Activated gamma-delta T cell (primary cell): ENCODE measurements at places on chromosomes 12 and 14.
A peak's percentile ranks its signal among the peaks of the same experiment; 100 is the strongest.

GRCh38 chr12:108595711-108596647 lies 1.9 kb downstream of the TMEM119 start:
- DNase-seq, result no peak

- DNase-seq, result no peak
Observed at GRCh38 chr12:127260531-127260930, 1006.4 kb upstream of the TMEM132C start.

DNA sequence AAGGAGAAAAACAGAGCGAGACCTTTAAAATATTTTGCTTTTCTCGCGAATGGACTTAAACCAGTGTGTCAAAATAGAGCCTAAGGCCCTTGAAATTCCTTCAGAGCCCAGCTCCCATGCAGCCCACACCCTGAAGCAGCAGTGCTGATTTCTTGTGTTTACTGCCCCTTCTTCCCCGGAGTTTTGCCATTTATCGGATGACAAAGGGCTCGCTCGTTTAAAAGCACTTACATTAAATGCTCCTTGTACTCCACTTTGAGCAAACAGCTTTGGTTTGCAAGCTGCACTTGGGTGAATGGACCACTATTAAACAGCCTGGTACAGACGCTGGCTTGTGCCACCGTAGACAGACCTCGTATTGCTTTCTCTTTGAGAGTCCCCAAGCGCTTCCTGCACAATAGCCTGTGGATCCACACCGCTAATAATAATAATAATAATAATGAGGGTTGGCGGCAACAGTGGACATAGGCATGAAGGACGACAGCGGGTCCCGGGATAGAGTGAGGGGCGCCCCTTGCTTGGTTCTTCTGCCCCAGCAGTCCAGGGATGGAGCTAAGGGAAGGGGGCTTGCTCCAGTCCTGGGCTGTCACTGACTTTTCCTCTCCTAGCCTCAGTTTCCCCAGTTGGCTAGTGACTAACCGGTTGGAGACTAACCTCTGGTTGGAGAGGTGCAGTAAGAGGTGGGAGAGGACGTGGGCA lies 6.6 kb downstream of the DLK1 start:
- DNase-seq, result no peak

GRCh38 chr12:132379576-132379975 lies 50.2 kb upstream of the GALNT9 start:
- DNase-seq, result no peak

GRCh38 chr14:77337880-77338279 lies 17.0 kb downstream of the GSTZ1 start:
- DNase-seq, result no peak

DNA sequence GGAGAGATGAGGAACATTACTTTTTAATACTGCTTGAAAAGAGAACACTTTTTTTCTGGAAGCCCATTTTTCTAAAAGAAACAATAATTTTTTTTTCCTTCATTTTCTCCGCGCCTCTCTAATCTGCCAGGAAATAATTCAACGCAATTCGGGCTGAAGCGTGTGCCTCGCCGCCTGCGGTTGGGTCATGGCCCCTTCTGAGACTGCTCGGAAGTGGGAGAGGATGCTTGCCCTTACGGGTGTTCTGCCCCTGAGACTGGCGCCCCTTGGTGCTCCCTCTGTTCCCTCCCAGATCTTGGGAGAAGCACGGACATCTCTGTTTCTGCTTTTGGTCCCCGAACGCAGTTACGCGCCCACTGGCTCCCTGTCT lies 332 bp upstream of the TBC1D30 start:
- no peak for DNase-seq

GRCh38 chr14:105005329-105005928 lies 15.5 kb downstream of the CDCA4 start:
- no peak for DNase-seq

GRCh38 chr12:91381309-91381804 lies 198.7 kb upstream of the DCN start:
- no peak for DNase-seq

- no peak for DNase-seq
Observed at GRCh38 chr12:80707126-80707829, at the start of gene MYF6. MYF6 (plus strand) TSS chr12:80707634; CDS start chr12:80707720, 86 bp downstream.

DNA sequence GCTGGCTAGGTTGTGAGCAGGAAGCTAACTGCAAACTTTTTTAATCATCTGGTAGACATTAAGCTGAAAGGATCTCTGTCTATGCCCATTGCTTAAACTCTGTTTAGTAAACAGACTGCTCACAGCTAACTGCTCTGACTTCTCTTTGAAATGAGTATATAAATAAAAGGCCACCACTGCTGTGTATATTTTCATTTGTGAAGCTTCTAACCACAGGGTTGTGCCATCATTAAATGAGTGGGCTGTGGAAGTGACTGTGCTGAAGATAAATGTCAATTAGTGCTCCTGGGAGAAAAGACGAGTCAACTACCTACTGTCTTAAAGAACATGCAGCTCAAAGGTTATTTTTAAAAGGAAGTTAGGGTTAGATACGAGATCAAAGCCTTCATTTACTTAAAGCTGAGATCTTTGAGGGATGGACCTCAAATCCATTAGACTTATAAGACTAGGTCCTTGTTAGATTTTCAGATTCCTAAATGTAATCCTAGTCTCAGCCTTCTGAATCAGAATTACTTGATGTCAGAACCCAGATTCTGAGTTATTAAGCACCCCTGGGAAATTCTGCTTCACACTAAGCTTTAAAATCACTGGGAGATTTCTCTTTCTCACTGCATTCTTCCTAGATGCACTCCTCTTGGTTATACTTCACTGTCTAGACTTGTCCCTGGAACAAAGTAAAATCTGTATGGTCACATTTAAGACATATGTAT lies 213.1 kb upstream of the FLRT2 start:
- DNase-seq, result no peak

- DNase-seq, result no peak
Observed at GRCh38 chr14:79281244-79282152, 929.8 kb downstream of the DIO2 start.

DNA sequence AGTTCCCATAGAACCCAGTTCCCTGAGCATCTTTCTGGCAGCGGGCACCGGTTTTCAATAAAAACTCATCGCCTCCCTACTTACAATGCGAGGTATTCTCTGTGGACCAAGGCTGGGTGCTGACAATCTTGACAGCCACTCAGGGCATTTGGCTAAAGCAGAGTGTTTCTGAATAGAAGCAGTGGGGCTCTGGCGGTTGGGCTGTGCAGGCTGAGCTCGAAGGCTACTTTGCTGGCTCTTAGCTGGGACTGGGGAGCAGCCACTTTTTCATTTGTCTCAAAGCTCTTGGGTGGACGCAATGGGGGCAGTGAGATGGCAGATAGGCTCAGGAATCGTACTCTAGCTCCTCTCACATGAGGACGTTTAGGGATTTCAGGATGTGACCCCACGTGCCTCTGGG lies 151.8 kb downstream of the UNC79 start:
- no peak for DNase-seq

DNA sequence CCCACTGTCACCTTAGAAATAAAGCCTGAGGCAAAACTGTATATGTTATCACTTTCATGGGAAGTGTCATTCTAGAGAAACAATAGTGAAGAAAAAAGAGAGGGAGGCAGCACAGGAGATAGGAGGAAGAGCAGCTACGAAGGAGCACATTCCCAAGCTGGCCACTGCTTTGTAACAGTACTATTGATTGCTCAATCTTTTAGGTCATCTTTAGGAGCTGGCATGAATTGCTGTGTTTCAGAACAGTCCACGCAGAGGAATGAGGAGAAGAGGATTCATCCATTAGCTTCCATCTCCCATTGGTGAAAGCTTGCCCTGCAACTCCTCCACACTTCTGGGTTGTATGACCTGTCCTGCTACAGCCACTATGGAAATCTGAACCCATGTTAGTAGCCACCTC lies 372.5 kb upstream of the DDHD1 start:
- no peak for DNase-seq

DNA sequence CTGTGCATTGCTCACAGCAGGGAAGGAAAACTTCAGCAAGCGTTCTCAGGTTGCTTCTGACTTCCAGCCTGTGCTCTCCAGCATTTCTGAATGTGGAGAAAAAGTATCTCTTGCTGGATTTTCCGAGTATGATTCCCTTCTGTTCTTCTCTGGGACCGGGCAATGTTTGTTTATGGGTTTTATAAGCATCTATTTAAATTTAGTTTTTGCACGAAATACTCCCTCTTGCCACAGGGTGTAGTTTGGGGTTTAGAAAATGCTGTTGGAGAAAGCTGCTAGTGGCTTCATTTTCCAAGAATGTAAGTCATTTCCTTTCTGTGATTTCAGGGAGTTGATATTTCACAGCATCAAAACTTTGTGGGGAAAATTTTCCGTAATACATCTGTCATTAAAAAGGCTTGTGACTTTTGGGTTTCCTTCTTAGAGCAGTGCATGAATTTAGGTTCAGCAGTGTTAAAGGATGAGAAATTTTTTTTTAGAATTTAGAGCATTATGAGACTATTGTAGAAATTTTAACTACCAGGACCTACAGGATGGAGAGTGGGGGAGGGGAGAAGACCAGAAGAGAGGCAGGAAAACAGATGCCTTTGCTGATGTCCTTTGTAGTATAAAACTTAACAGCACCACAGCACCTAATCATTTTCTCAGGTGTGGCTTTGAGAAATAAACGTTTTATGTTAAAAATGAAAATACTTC lies 1.5 kb downstream of the FRMD6 start:
- DNase-seq, result no peak

GRCh38 chr12:18320036-18320617 lies 58.8 kb downstream of the PIK3C2G start:
- no peak for DNase-seq

- no peak for DNase-seq
Observed at GRCh38 chr14:55578511-55578910, 1.5 kb upstream of the KTN1 start.

DNA sequence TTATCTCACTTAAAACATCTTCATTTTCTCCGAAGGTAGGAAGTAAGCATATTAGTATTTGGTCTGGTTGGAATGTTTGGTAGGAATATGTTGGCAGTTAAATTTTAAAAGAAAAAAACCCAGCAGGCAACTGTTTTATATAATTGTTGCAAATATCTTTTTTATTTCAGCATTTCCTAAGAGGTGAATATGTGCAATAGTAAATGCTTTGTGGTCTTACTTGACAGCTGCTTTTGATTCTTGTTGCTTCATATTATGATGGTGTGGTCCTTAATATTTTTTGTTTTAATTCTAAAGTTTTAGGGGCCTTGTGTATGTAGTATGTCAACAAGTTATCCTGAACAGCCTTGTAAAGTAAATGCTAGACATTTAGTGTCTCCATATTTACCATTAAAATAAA lies 6.3 kb downstream of the TRAFD1 start:
- DNase-seq, result no peak

GRCh38 chr14:99971087-99971940 lies 93.9 kb upstream of the EVL start:
- DNase-seq, result peak; percentile 64

DNA sequence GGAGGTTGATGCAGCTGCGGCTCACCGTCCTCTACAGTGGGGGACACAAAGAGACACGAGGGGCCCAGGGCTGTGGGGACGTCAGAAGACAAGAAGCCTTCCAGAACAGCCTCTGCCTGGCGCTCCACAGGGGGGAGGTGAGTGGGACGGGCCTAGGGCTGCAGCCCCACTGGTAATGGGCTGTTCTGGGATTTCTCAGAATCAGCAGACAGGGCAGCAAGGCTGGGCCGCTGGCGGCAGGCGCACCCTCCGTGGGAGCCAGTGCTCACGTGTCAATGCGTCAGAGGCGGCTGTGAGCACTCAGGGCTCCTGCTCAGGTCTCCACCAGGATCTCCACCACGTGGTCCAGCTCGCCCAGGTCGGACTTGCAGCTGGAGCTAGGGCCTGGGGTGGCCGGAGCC lies 10.0 kb downstream of the CDCA4 start:
- DNase-seq, result no peak

DNA sequence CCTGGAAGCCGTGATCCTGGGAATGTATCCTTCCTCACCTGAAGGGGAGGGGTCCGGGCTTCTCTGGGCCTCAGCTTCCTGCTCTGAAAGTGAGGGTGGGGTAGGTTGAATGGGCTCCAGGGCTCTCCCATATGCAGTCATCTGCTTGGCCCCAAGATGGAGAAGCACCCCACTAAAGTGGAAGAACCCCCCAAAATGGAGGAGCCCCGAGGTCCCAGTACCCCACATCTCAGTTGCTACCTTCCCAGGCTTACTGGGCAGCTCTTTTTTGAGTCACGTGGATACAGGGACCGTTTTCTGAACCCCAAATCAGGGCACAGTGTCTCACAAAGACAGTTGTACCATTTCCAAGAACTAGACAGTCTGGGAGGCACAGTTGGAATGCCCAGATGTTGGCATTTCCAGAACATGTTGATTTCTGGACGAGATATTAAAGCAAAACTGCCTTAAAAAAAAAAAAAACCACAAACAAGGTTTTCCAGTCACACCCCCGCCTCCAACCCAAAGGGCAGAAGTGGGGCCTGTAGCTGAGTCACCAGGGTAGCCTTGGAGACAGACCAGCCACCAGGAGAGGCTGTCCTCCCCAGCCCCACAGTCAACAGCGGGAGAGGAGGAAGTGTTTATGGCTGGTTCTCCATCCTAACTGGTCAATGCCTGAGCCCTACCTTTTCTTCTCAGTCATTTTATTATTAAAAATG lies 12.1 kb downstream of the VASH1 start:
- DNase-seq, result no peak

DNA sequence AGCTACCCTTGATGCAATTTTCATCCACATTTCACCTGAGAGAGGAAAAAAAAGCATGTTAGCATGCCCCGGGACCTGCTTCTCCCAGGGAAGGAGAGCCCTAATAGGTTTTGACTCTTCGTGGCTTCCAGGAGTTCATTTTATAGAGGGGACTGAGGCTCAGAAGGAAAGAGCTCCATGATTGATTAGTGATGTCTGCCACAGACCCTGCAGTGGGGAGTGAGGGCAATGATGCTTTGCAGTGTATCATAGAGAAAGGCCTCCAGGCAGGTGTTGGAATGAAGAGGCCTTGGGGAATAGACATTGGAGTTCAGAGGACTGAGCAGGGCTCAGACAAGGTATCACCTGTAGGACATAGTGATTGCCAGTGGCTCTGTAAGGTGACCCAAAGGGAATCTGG lies 41.5 kb downstream of the RNFT2 start:
- no peak for DNase-seq
